ENCODE measurements at places on chromosomes 5 and 9.
A peak's percentile ranks its signal among the peaks of the same experiment; 100 is the strongest.

DNA sequence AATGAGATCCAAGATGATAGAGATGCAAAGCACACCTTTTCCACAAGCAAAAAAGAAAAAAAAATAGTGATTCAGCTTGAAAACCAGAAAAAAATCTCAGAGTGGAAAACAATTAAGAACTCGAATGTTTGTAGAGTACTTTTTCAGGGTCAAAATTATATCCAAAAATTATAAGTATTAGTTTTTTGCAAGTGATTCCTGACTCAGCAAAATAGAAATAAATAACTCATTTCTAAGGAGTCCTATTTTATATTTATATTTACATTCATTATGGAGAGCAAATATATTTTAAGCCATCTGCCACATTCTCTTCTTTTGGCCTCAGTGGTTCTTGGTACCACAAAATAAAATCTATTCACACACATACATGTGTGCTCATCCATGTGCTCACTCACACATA is 1011.8 kb upstream of the ARRDC3 start:
- no peak for DNase-seq

- DNase-seq, result no peak
Measured at GRCh38 chr5:1396293-1396816, 48.9 kb downstream of the SLC6A3 start.

GRCh38 chr9:86741311-86742208 is 205.7 kb downstream of the GAS1 start:
- DNase-seq, result no peak

GRCh38 chr9:98906273-98907040 is 37.2 kb upstream of the COL15A1 start:
- no peak for DNase-seq

GRCh38 chr5:122356855-122357254 is 44.8 kb downstream of the SNCAIP start:
- no peak for DNase-seq

- DNase-seq, result no peak
Measured at GRCh38 chr9:134951994-134952393, 34.3 kb upstream of the FCN1 start.

- no peak for DNase-seq
Measured at GRCh38 chr5:165996201-165996875, 2295.1 kb upstream of the WWC1 start.

GRCh38 chr5:18141222-18141621 is 507.0 kb downstream of the TAF11L14 start:
- DNase-seq, result no peak

- peak; percentile 60 for DNase-seq
Measured at GRCh38 chr9:14366076-14366475, 52.1 kb upstream of the NFIB start.

DNA sequence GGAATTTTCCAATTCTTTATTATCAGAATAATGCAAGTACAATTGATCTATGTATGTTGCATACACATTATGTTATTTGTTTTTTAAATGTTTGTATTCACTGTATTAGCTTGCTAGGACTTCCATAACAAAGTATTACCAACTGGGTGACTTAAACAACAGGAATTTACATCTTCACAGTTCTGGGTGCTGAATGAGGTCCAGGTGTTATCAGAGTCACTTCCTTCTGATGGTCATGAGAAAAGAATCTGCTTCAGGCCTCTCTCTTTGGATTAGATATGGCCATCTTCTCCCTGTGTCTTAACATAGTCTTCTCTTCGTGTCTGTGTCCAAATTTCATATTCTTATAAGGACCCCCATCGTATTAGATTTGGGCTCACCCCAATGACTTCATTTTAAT is 229.1 kb upstream of the TRPC7 start:
- no peak for DNase-seq

DNA sequence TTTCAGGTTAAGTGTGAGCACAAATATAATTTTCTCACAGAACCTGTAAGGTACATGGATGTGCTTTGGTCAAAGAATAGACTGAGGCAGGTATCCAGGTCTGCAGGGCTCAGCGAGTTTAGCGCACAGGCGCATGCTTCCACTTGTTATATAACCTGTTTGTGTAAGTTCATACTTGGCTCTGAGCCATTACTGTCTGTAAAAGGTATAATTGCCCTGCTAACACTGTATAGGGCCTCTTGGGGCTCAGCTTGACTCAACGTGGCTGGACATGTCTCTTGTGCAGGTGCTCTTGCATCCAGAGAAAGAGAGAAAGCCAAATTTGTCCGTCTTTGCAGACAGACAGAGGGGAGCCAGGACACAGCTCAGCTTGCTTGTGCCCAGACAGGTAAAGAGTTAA is 759.6 kb downstream of the MTRR start:
- DNase-seq, result no peak

GRCh38 chr9:137296670-137297664 is 5.1 kb downstream of the NRARP start:
- no peak for DNase-seq

DNA sequence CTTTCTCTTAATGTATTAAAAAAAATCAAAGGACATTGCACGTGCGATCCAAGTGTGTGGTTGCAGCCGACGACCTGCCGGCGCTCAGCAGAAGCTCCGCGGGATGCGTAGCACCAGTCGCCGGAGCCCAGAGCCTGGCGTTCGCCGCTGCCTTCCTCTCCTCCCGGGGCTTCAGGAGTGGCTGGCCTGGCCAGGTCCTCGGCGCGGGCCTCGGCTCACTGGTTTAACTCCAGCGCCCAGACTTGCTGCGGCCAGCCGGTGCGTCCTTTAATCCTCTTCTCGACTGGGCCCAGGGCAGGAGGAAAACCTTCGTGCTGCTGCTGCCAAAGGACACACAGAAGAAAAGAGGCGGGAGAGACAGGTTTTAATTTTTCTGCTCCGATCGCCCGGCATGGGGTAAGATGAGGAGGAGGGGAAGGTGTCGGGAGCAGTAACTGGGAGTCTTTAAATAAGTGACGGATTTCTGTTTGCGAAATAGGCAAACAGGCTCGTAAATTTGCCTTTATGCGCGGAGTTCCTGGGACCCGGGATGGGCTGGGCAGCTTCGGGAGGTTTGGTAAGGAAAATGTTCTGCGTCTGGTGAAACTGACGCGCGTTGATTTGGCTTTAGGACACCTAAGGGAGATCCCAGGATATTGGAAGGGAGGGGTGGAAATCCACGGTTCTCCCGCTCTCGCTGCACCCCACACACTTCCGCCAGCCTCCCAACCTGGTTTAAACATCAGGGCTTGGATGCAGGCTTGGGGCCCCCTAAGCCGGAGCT is 2.3 kb downstream of the HAND1 start:
- DNase-seq, result no peak

- DNase-seq, result peak; percentile 87
Measured at GRCh38 chr5:159038907-159039306, 60.8 kb downstream of the EBF1 start.

DNA sequence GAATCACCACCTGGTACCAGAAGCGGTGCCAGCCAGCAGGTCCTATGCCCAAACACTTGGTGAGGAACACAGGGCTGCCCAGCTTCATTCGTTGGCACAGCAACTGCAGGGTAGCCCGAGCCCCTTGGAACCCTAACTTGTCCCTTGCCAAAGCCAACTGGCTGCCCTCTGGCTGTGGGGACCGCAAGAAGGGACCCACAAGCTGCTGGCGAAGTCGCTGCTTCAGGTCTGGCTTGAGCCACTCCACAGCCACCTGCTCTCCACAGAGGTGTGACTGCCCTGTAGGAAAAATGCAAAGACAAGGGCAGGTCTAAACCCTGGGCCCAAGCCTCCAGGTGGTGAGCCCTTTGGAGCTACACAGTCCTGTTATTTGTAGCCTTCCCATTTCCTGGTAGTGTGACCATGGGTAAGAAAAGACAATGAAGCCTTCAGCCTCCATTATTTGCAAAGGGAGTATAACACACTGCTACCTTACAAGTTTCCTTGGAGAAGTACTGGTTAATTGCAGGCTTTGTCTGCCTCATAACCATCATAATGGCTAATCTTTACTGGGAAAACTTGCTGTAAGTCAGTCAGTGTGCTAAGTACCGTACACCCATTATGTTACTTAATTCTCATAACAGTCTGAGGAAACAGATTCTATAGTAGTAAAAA is 1.8 kb downstream of the DND1 start:
- DNase-seq, result no peak

DNA sequence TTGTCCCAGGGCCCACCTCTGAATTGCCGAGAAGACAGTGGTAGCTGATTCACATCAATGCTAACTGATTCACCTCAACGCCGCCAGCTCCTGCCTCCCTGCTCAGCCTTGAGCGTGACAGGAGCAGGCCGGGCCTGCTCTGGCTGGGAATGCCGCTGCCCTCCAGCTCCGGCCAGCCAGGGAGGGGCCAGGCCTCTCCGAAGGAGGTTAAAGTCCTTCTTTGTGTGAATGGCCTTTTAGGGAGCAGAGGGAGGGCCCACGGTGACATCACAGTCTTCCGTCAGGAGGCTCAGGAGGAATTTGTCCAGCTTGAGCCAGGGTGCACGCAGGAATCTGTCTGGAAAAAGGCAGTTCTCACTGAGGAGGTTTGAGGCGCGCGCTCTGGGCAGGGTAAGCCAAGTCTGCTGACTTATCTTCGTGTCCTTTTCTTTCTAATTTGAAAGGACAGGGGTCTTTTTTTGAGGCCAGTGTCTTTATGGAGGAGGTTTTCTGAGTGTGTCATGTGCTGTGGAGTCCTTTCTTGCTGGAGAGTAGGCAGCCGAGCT is 82.7 kb downstream of the C9orf152 start:
- DNase-seq, result peak; percentile 63

- no peak for DNase-seq
Measured at GRCh38 chr5:16430349-16431089, 35.1 kb downstream of the ZNF622 start.

DNA sequence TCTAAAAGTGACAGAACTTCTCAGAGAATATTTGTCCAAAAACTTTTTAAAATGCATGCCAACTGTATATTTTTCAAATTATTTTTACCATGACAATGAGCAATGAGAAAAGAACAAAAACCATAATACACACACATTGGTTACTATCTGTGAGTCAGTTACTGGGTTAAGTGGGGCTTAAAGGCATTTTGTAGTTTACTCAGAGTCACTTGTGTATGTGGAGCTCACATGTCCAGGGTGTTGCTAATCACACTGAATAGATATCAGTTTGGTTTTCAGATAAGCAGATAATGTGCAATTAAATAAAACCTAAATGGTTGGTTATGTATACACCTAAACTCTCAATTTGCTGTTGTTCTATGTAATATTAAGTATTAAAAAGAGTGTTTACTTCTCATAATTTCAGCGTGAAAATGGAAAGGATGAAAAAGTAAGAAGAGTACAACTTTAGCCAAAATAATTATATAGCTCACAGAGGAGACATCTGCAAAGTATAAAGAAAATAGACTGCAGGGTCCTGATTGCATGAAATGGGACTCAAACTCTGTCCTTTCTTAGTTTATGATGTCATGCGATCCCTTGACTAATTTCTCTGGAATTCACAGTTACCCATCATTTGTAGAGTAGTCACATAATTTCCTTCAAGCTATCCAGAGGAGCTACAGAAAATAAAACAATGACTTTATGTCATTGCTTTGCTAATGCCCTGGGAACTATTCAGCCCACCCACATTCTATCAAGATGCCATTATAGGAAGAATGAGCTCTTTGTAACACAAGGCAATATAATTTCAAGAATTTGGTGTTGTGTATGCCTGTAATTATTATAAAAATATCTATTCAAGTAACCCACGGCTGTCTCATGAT is 388.0 kb upstream of the ZNF608 start:
- DNase-seq, result peak; percentile 67

GRCh38 chr9:110571801-110572483 is 7.6 kb downstream of the SVEP1 start:
- DNase-seq, result no peak

- no peak for DNase-seq
Measured at GRCh38 chr5:139273572-139274289, 19.8 kb upstream of the MATR3 start.

GRCh38 chr5:472656-473550 is 29.9 kb downstream of the EXOC3 start:
- no peak for DNase-seq

DNA sequence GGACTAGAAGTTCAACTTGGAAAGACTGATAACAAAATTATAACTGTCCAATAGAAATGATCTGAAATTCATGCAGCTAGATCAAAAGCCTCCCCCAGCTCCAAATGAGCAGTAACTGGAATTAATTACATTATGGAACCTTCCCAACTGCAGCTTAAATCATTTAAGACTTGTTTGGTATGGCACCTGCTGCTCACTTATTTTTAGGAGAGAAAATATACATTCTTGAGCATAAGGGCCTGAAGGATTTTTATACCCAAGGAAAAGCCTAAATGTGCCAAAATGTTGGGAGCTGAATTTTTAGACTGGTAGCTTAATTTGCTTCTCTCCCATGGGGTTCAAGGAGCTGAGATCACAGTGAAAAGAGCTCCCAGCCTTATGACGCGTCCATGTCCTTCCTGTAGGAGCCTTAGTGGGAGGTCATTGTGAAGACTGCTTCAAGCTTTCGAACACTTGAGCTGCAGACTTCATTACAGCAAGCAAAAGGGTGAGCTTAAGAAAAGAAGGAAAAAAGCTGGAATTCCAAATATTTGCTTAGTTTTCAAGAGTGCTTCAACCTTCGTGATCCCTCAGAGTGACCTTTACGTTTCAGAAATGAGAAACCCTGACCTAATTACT is 276.0 kb downstream of the DMAC1 start:
- DNase-seq, result no peak

GRCh38 chr9:116566677-116567488 is 120.2 kb upstream of the TRIM32 start:
- no peak for DNase-seq

GRCh38 chr5:135208903-135209721 is 175.1 kb upstream of the PITX1 start:
- peak; percentile 91 for DNase-seq

- DNase-seq, result no peak
Measured at GRCh38 chr5:106135473-106135872, 1535.3 kb downstream of the EFNA5 start.

- no peak for DNase-seq
Measured at GRCh38 chr9:91156451-91157234, 205.1 kb downstream of the AUH start.

GRCh38 chr9:124284940-124285441 is 27.2 kb downstream of the NEK6 start:
- DNase-seq, result no peak

DNA sequence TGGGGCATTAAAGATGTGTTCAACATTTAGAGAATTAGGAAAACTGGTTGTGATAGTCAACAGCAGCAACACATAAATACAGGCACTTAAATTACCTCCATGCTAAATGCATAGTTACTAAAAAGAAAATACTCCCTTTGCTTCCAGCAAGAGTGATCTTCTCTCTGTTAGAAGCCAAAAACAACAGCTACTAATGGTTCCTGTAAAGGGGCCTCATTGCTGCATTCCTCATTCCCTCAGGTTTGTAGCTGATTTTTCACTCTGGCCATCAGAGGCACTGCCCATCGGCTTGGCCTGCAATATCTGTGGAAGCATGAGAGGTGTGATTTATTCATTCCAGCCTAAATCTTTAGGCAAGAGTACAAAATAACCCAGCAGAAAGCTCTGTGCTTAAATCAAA is 466.0 kb upstream of the ADAMTS16 start:
- no peak for DNase-seq

- no peak for DNase-seq
Measured at GRCh38 chr9:114086607-114087006, 8.5 kb upstream of the AMBP start.

GRCh38 chr5:96817506-96817905 is 9.8 kb upstream of the ERAP1 start:
- no peak for DNase-seq

GRCh38 chr5:130035388-130035787 is 131.1 kb downstream of the CHSY3 start:
- no peak for DNase-seq

GRCh38 chr5:63456279-63456678 is 506.0 kb downstream of the HTR1A start:
- DNase-seq, result no peak

GRCh38 chr9:14313951-14314423 is at the start of gene NFIB:
NFIB (minus strand) TSS chr9:14314141; CDS start chr9:14313511, 630 bp downstream.
- DNase-seq, result no peak
